ENCODE measurements at places on chromosomes 4 and X. TPM values are rescaled to one million over a fixed set of nuclear protein-coding genes. Genes with fewer than 3 reads are reported as not detected.

DCLK2 gene
- total RNA-seq: 20.0 TPM

ALB gene
- total RNA-seq: not detected

LRIT3 gene
- not detected for total RNA-seq

SORCS2 gene
- total RNA-seq: 9.4 TPM

HEPH gene
- total RNA-seq: 0.50 TPM

PCSK1N gene
- total RNA-seq: 69.2 TPM

TKTL1 gene
- total RNA-seq: not detected
